ENCODE measurements at places on chromosomes 7 and 10. TPM values are rescaled to one million over a fixed set of nuclear protein-coding genes. Genes with fewer than 3 reads are reported as not detected.

GRCh38 chr10:81953420-81953819 lies 78.4 kb downstream of the NRG3 start:
- DNase-seq = no peak

DNA sequence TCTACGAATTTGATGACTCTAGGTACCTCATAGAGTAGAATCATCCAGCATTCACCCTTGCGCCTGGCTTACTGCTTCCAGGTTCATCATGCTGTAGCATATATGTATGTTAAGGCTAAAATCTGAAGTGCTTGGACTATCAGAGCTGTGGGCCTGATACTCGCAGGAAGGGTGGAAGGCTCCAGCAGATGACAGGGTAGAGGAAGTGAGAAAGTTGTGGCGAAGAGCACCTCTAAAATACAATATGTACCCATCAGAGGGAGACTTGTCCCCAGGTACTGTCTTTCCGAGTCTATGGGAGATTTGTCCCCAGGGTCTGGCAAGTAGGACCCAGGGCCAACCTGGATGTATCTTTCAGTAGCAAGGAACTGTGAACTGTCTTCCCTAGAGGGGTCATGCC lies 48.1 kb upstream of the PLEKHA1 start:
- DNase-seq = no peak

DNA sequence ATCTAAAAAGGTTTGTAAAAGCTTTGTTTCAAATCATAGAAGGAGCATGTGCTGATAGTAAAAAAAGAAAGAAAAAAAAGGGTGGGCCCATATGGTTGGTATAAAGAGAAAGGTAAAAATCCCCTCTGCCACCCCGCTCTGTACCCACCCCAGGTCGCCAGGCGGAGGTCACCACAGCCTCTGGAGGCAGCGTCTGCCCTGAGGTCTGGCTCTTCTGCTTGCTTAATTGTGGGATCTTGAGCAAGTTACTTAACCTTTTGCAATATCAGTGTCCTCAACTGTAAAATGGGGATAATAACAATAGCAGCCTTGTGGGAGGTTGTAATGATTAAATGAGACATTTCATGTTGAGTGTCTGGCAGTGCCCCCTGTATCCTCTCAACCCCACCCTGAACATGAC lies 10.7 kb upstream of the PCBD1 start:
- DNase-seq = no peak

The C7orf33 gene
- not detected for total RNA-seq

GRCh38 chr10:99433378-99434020 lies 3.1 kb upstream of the GOT1 start:
- DNase-seq = no peak

The MLXIPL gene
- total RNA-seq = not detected

The AKR1C3 gene
- total RNA-seq = 3.9 TPM

DNA sequence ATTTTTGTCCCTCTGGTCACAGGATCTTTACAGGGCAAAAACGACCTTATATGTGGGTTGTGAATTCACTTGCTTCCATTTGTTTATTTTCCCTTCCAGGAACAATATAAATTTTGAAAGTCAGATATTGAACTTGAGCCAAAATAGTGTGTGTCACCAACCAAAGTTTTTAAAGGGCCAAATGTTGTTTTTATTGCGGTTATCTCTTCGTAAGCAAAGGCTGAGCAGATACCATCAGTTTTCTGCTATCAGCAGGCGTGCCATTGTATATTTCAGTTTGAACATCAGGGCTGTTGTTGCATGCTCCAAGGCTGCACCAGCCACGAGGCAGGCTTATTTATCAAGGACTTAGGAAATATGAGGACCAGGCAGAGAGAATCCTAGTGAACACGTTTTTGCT lies 160.3 kb downstream of the PAXIP1 start:
- no peak for DNase-seq

- peak; percentile 79 for DNase-seq
Measured at GRCh38 chr7:26061678-26062603, 90.1 kb upstream of the NFE2L3 start.

GRCh38 chr10:21099291-21100062 lies 202.4 kb upstream of the NEBL start:
- DNase-seq = no peak

The ARHGAP22 gene
- not detected for total RNA-seq

DNA sequence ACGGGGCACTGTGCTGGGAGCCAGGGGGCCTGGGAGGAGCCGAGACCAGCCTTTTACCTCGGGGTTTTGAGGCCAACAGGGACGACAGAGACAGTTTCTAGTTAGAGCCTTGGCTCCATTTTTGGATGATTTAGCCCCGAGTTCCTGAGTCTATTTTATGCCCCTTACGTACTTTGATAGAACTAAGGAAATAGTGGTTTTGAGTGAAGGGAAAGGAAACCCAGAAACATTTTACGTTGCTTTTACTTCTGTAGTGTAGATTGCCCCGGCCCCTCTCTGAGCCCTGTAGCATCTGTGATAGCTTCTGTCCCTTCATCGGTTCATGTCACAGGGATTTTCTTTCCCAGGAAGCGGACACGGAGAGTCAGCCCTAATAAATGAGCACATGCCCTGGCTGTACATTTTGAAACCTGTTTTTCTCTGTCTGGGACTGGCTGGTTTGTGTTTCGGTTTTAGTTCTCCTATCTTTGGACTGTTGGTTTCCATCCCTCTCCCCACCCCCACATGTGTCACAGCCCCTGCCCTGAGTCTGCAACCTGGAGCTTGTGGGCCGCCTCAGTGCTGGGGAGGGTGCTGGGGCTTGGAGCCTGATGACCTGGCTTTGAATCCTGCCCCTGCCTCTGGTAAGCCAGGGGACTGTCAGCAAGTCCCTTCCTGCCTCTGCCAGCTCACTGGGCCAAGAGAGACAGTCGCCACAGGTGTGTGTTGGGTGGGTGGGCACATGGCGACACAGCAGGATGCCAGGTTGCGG lies 6.9 kb upstream of the ORAI2 start:
- DNase-seq = peak; percentile 79

GRCh38 chr10:124550293-124551034 lies 88.8 kb downstream of the LHPP start:
- no peak for DNase-seq

- DNase-seq = no peak
Measured at GRCh38 chr7:39847227-39847626, 102.8 kb upstream of the CDK13 start.

DNA sequence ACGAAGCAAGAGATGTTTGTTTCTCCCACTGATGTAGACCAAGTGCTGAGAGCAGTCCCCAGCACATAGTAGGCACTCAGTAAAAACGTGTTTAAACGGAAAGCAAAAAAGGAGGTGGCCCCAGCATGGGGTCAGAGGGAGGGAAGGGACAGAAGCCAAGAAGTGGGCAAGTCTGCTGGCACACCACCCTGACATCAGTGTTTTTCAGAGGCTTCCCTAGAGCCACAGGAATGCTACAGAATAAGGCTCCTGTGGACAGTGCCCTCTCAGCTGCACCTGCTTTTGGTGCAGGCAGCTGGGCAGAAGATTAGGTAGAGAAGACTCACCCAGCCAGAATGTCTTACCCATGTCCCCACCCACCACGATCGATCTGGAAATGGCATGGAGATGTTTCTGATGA lies 8.3 kb upstream of the ANKRD1 start:
- DNase-seq = no peak

The PUS7 gene
- 12.9 TPM for total RNA-seq

The TRIM50 gene
- total RNA-seq = not detected

GRCh38 chr7:20152511-20152910 lies 64.7 kb downstream of the MACC1 start:
- DNase-seq = no peak

DNA sequence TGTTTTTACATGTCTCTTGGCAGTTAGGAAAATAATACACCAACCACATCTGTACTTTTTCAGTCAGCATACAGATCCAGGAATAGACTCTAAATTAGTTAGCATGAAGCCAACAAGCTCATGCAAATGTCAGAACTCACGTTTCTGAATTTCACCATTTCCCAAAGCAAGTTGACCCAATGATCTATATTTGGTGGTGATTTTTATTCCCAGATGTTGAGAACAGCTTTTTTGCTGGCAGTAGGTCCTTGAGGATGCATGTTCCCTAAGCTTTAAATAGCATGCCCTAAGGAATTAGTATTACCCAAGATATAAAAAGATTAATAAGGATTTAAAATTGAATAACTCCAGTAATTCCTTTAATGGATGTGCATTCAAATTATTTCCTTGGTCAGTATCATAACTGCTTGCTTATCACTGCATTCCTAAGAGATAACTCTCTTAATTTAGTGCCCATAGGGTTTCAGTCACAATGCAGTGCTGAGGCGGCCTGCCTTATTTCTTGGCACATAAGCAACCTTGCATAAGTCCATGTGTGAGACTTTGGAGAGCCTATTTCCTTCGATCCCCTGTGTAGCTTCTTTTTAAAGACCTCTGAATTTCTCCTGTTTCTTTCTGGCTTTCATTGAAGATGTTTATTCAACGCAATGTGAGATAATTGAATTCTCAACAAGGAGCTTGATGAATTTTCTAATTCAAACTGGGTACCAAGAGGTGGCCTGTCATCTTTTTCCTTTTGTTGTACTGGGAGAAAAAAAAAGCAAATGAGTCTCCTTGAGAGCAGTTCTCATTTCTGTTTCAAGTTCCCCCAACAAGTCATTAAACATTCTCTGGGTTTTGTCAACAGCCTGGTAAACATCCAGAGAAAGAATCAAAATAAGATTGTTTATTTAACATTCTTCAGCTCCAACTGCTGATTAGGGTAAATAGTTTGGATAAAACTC lies 135.3 kb upstream of the MEOX2 start:
- no peak for DNase-seq

The RET gene
- total RNA-seq = 0.13 TPM

- DNase-seq = no peak
Measured at GRCh38 chr7:69218576-69218975, 379.7 kb upstream of the AUTS2 start.

DNA sequence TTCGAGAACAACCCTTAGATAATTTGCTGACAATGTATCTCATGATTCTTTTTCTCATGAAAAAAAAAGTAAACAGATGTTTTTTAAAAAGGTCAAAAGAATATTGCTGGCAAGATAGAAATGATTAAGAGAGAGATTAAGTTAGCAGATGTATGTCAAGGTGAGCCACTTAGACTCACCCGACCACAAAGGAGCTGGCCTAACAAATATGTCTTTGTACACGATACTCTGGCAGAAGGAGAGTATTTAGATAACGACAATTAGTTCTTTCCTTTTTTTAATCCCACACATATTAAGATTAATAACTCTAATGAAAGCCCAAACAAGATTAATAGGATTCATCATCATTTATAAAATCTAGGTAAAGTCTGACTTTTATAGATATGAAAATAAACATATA lies 156.7 kb downstream of the RAPGEF5 start:
- DNase-seq = no peak

DNA sequence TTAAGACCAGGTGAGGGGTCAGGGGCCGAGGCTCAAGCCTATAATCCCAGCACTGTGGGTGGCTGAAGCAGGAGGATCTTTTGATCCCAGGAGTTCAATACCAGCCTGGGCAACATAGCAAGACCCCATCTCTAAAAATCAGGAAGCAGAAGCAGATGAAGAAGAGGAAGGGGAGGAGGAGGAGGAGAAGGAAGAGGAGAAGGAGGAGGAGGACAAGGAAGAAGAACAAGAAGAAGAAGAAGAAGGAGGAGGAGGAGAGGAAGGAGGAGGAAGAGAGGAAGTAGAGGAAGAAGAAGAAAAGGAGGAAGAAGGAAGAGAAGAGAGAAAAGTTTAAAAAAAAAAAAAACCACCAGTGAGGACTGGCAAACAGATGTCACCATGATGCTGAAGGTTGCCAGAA lies 92.0 kb upstream of the TMEM26 start:
- no peak for DNase-seq

DNA sequence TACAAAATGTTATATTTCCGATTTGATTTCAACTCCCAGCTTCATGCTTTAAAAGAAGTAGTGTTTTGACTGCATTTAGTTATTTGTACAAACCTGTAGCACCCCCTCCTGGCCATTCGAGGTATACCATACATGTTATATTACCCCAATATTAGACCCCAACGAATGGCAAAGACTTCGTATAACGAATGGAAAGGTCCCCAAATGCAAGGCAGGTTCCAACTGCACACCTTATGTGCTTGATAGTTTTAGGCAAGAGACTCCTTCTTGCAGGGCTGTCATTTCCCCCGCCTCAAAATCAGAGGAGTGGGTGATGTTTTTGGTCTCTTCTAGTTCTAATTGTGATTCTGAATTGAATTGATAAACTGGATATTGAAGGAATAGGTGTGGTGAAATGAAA lies 101.1 kb upstream of the TARP start:
- DNase-seq = peak; percentile 76

The LSM8 gene
- 54.4 TPM for total RNA-seq

DNA sequence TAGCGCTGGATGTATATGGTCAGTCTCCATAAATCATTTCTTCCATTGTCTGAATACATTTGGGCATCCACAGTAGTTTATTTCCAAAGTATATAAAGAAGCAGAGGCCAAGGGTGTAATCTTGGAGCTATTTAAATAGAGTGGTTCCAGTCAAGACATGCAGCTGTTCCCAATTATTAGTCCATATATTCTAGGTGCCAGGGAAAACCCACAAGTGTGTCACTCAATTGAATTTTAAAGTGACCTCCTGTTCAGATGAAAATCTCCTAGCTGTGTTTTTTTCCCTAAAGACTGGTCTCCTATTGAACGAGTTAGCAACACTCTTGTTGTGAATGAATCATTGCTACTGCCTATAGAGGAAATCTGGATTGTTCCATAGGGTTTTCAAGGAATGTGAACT lies 260.2 kb upstream of the BMPER start:
- DNase-seq = no peak

- DNase-seq = no peak
Measured at GRCh38 chr10:22752272-22752889, 38.0 kb upstream of the PIP4K2A start.

GRCh38 chr10:103080891-103081581 lies 112.0 kb downstream of the NT5C2 start:
- DNase-seq = no peak

DNA sequence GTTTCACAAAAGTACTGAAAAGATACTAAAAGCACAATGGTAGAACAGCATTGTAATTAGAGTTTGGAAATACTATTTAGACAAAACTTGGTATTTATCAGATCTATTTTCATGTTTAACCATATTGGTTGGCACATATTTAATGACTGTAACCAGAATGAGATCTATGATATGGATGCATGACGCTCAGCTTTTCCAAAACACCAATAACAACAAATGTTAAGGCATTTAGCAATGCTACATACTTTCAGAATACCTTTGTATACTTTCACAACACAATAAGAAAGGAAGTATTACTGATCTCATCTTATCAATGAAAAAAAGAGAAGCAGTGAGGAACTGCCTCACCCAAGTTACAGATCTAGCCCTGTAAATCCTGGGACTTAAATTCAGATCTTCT lies 74.8 kb downstream of the THSD7A start:
- no peak for DNase-seq

The AS3MT gene
- total RNA-seq = 0.52 TPM

The CCL24 gene
- total RNA-seq = not detected

DNA sequence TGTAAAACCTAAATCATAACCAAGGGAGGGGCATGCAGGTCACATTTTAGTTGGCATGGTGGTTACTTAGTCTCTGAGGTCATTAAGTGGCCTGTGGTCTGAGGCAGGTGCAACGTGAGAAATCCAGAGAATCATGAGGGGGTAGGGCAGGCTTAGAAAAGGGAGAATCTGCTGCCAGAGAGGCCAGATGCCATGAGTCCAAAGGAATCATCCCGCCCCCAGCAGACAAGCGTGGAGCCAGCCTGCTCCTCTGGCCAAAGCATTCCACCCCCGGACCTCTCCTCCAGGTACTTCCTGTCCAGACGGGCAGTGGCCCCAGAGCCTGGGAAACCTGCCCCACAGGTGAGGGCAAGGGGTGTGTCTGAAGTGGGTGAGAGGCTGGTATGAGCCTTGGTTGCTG lies 196.4 kb upstream of the ZNF32 start:
- peak; percentile 18 for DNase-seq

- DNase-seq = no peak
Measured at GRCh38 chr10:35442028-35442427, 105.7 kb downstream of the CCNY start.

The SH2D4B gene
- total RNA-seq = 0.13 TPM

The PALS2 gene
- 13.5 TPM for total RNA-seq

The CACNB2 gene
- total RNA-seq = not detected

Data from activated CD8-positive, alpha-beta T cell treated with anti-CD3 and anti-CD28 coated beads, Interleukin-2, amount 10 ng/mL, durations not matched to agents 7 days and 5 days (primary cell).